ENCODE measurements at places on chromosomes 5 and 9.

- no peak for DNase-seq
Observed at GRCh38 chr5:116303810-116304209, 219.0 kb downstream of the COMMD10 start.

GRCh38 chr9:99002706-99003105 is 59.0 kb downstream of the COL15A1 start:
- no peak for DNase-seq

GRCh38 chr5:17339841-17340240 is 122.4 kb downstream of the BASP1 start:
- DNase-seq = no peak

DNA sequence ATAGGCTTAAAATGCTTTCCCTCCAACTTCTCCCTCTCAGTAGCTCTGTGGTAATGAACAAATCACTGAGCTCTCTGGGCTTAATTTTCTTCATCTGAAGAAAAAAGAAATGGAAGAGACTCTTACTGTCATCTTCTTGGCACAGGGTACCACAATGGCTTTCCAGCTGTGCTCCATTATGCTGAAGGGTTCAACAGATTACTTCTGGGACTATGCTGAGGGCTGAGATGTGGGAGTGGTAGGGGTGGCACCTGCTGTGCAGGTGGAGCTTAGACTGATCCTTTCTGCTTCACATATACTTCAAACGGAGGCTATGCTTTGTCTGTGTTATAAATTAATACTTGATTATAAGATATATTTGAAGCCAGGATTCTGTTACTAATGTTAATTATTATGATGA is 840.2 kb upstream of the C9orf72 start:
- no peak for DNase-seq

DNA sequence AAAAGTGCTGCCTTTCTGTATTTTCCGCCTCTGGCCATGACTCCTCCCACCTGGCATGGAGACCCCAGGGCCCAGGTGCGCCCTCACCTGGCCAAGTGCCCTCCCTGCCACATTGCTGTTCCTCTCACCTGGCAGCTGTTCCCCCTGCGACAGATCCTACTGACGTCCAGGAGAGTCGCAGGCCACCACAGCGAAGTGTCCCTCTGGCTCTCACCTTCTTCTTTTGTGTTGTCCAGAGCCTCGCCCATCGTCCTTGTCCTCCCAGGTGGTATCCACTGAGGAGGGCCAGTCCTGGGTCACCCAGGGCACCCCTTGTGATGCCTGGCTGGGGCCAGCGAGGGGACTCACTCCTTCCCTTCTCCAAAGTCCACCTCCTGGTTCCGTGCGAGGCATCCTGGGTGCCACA is 2.6 kb downstream of the NKD2 start:
- no peak for DNase-seq

GRCh38 chr9:100884518-100884917 is 144.0 kb upstream of the PLPPR1 start:
- no peak for DNase-seq

GRCh38 chr9:84615544-84615943 is 54.0 kb upstream of the NTRK2 start:
- DNase-seq = no peak

GRCh38 chr9:10855847-10856246 is 243.0 kb upstream of the PTPRD start:
- DNase-seq = no peak

- DNase-seq = no peak
Observed at GRCh38 chr5:77971776-77972468, 195.8 kb upstream of the TBCA start.

DNA sequence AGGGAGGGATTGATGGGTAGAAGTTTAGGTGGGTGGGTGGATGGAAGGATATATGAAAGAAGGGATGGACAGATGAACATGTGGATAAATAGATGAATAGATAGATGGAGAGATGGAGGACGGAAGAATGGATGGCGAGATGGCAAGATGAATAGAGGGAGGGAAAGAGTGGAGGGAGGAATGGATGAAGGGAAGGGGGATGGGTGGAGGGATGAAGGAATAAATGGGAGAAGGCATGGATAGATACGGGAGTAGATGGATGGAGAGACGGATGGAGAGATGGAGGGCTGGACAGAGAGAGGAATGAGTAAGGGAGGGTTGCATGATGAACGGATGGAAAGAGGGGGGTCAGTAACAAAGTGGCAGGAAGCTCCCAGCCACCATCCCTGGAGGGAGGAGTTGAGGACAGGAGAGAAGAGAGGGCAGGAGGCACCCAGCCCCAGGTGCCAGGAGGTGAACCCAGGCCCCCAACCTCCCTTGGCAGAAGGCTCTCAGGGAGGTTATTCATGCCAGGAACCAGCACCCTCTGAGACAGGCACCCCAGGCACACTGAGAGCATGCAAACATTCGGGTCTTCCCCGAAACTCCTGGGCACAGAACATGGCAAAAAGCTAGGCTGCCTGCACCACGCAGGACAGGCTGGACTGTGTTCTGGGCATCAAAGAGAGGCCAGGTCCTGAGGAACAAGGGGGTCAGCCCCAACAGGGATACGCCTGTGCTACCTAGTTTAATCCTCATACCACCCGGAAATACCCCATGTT is 9.1 kb downstream of the SARDH start:
- DNase-seq = no peak

- DNase-seq = no peak
Observed at GRCh38 chr9:92769990-92770359, 5.3 kb upstream of the BICD2 start.

Data from right atrium auricular region (tissue), 2 donors.